ENCODE measurements at places on chromosomes 3 and 15.

GRCh38 chr3:126390751-126391150 is 4.0 kb upstream of the CFAP100 start:
- no peak for DNase-seq

DNA sequence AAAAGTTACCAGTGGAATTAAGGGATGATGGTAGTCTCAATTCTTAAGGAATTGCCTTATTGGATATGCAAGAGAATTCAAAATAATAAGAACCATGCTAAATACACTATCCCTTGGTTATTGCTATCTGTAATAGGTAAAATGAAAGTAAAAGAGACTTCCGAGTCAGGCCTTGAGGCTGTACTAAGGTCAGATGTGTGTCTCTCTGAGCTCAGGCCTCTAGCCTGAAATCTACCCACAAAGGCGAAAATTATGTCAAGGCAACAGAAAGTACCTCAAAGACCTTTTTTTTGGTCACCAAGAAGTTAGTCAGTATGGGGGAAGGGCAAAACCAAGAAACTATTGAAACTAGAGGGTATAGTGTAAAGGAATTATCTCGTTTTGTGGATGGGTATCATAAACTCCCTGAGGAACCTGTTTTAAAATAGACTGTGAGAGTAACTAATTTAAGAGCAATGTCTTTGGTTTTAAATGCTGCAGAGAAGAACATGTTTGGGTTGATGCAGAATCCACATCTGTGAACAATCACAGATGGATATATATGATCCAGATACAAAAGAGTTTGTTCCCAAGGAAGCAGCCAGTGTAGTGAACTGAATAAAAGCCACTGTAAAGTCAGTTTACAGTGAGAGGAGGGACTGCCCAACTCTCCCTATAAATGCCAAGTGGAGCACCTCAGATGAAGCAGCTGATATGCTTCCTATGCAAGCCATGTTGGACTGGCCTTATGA is 382.3 kb upstream of the SEMA6D start:
- no peak for DNase-seq

- DNase-seq = no peak
Measured at GRCh38 chr15:69885173-69885955, 212.4 kb downstream of the TLE3 start.

- DNase-seq = peak; percentile 47
Measured at GRCh38 chr3:73432023-73432705, 192.6 kb downstream of the PDZRN3 start.

DNA sequence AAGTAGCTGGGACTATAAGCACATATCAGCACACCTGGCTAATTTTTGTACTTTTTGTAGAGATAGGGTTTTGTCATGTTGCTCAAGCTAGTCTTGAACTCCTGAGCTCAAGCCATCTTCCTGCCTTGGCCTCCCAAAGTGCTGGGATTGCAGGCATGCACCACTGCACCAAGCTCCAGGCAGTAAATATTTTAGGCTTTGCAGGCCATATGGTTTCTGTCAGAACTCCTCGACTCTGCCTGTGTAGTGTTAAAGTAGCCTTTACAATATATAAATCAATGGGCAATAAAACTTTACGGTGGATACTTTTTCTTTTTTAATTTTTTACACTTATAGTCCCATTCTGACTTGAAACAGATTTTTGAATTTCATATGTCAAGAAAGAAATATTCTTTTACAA is 41.6 kb downstream of the DAG1 start:
- no peak for DNase-seq

- no peak for DNase-seq
Measured at GRCh38 chr15:47003568-47003967, 713.7 kb upstream of the SEMA6D start.

DNA sequence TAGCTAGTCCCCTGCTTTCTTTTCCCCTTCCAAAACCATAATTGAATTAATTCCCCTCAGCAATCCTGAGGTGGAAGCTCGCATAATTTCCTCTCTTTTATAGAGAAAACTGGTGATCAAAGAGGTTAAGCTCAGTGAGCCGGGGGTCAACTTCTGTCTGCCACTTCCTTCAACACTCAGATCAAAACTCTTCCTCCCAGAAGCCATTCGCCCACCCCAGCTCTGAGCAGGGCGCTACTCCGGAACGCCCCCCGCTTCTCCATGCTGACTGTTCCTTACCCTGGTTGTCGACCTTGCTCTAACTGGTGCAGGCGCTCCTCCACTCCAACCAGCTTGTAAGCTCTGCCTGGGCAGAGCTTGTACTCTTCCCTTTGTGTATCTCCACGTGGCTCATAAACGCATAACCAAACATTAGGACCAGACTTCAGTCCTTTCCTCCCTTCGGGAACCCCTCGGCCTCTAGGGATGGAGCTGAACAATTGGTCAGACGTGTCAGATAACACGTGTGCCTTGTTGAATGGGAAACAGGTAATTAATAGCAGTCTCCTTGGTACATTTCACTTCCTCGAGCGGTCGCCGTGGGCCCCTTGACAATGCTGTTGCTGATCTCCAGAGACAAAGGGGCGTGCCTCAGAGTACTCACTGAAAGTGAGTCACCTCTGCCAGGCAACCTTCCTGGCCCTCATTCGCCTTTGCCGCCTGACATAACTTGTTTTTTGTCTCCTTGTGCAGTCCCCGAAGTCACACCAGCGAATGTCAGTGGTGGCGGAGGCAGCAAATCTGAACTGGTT is 71.8 kb downstream of the IL5RA start:
- DNase-seq = no peak

GRCh38 chr3:11523572-11524101 is 120.1 kb downstream of the VGLL4 start:
- peak; percentile 56 for DNase-seq

GRCh38 chr3:46990573-46991374 is 11.3 kb downstream of the NBEAL2 start:
- no peak for DNase-seq

DNA sequence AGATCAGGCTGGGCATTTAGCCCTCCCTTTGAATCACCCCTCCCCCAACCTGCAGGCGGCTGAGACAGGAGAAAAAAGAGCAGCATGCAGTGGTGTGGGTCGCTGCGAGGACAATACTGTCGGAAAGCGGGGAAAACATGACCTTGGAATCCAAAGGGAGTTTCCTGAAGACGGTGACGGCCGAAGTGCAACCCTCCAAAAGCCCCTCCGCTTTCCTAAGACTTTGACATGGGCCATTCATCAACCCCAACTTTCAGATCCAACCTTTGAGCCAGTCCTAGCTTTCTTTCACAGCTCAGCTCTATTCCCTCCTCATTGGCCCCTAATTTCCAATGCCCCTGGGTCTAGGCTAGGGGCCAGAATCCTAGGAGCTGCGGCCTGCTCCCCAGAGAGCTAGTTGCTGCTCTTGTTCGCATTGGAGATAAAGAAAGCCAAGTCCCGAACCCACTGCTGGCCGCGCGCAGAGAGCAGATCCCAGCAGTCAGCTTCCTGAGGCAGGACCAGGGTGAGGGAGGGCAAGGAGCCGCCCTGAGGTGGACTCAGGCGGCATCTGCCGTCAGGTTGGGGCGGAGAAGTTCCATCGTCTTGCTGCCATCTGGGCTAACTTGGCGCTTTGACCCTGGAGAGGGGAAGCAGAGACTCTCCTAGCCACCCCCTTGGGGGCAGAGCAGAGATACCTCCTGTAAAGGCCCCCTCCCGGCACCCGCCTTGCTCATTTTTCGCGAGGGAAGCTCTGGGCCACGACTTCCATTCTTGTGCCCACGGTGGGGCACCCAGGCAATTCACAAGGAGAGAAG is 914 bp downstream of the ZIC4 start:
- DNase-seq = no peak

DNA sequence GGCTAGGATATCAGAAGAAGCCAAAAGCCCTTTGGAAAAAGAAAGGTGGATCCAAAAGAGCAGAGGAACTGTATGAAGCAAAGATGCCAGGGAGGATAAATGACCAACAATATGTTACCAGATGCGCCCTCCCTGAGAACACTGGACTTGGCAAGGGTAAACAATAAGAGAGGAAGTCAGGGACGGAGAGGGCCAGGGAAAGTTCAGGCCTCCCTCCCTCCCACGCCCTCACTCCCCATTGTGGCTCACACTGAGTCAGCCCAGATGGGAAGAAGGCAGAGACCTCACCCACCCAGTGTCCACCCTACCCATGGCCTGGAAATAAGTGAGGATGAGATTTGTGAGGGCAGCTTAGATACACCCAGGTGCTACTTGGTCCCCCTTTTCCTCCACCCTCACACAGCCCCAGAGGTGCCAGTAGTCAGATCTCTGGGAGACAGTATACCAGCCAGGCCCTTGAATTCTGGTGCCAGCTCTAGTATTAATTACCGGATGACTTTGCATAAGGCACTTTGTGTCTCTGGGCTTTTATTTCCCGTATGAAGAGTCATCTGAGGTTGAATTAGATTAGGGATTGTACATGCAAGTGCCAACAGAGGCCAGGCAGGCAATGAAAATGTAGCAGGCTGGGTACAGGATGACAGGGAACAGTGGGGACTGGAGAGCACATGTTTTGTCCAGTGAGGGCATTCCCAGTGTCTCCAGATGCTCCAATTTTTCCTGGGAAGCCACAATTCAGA is 35.1 kb upstream of the FRMD4B start:
- no peak for DNase-seq

GRCh38 chr3:56365905-56366640 is 102.2 kb downstream of the ERC2 start:
- DNase-seq = no peak

DNA sequence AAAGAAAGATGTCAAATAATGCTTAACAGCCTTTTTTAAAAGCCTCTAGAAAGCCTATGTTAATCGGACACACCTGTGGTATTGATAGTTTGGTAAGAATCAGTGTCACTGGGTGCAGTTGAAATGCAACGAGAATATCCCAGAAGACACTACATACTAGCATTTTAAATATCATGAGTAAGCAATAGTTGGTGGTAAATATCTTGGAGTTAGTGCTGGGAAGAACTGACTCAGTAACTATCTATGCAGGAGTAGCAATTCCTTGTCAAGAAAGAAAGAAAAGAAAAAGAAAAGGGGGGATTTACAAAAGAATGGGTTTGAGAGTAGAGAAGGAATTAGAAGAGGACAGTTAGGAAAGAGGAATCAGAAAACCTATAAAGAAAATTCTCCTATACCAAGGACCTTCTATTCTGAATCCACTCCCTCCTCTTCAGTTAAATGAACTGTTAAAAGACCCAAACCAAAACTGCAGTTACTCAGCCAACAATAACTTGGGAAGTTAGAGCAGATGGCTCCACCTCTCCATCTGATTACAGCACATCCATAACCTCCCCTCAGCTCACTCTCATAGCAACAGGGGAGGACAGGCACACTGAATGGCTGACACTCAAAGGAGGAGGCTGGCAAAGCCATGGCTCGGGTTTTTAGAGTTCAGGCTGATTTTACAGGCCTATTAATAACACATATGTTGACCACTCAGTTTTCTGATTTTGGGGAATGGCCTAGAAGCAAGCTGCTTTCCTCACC is 207.6 kb upstream of the MDFIC2 start:
- peak; percentile 50 for DNase-seq

GRCh38 chr15:88031461-88031860 is 225.1 kb downstream of the NTRK3 start:
- DNase-seq = peak; percentile 20

Measured in fibroblast of skin of right quadriceps (primary cell).